ENCODE measurements at places on chromosomes 13 and 19. TPM values are rescaled to one million over a fixed set of nuclear protein-coding genes. Genes with fewer than 3 reads are reported as not detected.

The ATP4A gene
- not detected for polyA plus RNA-seq

- no peak for DNase-seq
Measured at GRCh38 chr19:50705422-50706019, 14.1 kb downstream of the SHANK1 start.

GRCh38 chr19:2977746-2978138 lies 378 bp downstream of the TLE6 start:
- DNase-seq = no peak

The RFPL4A gene
- not detected for polyA plus RNA-seq

The OR4F17 gene
- not detected for polyA plus RNA-seq

DNA sequence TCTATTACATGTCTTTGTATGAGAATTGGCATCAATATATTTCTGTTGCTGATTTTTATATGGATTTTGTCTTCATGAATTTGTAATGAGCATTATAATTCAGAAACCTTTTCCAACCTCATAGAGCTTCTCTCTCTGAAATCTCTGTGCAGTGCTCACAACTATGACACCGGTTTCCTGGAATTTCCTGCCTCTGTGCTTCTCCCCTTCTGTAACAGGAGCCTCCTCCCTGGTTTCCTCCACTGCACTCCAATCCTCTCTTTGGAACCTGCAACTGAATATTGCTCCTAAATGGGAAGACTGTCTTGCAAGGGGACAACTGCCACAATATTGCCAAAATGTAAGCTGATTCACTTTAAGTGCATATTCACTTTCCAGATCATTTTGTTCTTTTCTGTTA lies 1147.9 kb downstream of the UQCRFS1 start:
- no peak for DNase-seq

- DNase-seq = no peak
Measured at GRCh38 chr19:13794398-13794756, 866 bp upstream of the ZSWIM4 start.

The LILRA5 gene
- polyA plus RNA-seq = 0.70 TPM

DNA sequence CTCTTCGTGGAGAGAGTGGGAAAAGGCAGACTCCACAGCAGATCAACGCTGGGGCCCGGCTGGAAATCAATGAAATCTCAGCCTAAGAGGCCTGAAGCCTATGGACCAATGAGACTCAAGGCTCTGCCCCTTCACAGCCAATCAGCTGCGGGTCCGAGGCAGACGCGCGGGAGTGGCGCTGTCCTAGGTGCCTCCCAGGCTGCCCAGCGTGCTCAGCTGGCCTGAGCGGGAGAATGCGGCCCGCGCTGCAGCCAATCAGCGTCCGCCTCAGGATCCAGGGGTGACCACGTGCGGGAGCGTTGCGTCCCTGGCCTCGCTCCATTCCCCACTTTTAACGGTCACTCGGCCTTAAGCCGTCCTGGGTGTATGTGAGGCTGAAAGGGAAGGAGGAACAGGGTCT lies at the start of gene ZBTB32:
ZBTB32 (plus strand) TSS at position 341 of the 400 bp plus-strand sequence. CDS start 10,069 bp downstream, outside the sequence.
- DNase-seq = no peak

DNA sequence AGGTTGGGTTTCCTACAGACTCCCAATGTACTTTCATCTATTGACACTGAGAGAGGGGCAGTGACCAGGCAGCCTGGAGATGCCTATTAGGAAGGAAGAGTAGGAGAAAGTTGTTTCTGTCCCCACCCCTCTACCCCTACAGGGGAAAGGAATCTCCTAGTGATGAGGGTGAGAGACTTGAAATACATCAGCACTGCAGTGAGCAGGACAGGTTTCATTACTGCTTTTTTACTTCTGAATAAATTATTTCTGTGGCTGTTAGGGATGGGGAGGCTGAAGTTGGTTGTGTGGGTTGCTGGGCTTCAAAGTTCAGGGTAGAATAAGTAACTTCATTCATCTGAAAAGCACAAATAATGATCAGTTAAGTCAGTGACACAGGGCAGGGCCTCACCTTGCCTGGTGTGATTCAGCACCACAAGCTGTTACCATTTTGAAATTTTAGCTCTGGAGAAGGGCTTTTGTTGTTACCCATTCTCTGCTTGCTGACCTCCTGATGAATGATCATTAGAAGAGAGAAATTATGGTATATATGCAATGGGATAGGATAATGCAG lies 19.3 kb downstream of the CEACAM1 start:
- DNase-seq = no peak

- DNase-seq = no peak
Measured at GRCh38 chr13:33321686-33322542, 36.4 kb upstream of the STARD13 start.

DNA sequence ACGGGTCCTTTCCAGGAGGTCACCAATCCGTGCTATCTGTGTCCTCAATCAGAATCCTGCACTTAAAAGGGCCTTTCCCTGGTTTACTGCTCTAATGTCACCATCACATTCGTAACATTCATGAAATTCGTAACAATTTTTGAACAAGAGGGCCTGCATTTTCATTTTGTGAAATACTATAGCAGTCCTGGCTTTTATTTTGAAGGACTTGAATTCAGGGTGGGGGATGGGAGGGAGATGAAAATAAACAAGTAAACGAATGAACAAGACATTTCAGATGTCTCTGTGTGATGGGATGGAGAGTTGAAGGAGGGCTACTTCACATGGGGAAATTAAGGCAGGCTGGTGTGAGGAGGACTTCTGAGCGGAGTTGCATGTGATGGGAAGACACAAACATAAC lies 281.0 kb downstream of the TSHZ3 start:
- DNase-seq = no peak

The SPACA4 gene
- polyA plus RNA-seq = not detected

The TMEM221 gene
- 3.1 TPM for polyA plus RNA-seq

- DNase-seq = no peak
Measured at GRCh38 chr13:113356596-113356995, 7.3 kb downstream of the GRTP1 start.

The PSG3 gene
- polyA plus RNA-seq = not detected

The NBEA gene
- 18.6 TPM for polyA plus RNA-seq

The RFC3 gene
- 24.1 TPM for polyA plus RNA-seq

The SGCG gene
- polyA plus RNA-seq = 24.4 TPM

GRCh38 chr13:42906257-42906656 lies 85.8 kb downstream of the EPSTI1 start:
- DNase-seq = no peak

- DNase-seq = no peak
Measured at GRCh38 chr19:40232479-40232878, 6.0 kb upstream of the CCNP start.

- no peak for DNase-seq
Measured at GRCh38 chr13:26658448-26659385, 101.2 kb downstream of the WASF3 start.

DNA sequence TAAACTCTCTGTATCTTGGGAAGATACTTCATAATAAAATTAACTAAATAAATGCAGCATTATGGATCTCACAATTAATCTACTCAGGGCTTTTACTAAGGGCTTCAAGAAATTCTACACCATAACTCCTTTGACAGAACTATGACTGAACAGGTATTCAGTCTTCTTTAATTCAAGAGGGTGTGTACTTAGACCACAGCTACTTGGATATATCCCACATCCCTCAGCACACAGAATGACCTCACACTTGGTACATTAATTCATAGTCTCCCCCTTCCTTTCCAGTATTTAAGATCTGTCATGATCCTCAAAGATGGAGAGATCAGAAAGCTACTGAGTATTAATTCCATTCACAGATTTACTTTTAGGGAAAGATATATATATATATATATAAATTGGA lies 11.6 kb downstream of the DIAPH3 start:
- no peak for DNase-seq

DNA sequence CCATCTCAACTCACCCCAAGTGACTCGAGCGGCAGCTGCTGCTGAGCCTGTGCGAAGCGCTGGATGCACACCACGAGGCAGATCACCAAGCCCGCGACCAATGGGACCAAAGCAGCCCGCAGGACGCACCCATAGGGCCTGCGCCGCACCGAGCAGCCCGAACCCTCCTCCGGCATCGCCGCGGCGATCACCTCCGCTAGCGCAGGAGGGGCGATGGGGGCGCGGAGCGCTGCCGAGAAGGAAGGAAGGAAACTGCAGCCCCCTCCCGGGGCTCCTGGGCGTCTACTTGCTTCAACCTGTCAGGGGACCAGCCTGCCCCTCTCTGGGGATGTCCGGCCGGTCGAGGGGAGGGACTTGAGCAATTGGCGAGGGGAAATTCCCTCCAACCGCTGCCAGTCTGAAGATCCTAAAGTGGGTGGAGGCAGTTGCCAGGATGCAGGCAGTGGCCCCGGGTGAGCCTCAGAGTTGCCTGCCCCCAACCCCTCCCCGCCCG lies at the start of gene CD70:
CD70 (minus strand) TSS at position 324 of the 493 bp plus-strand sequence; CDS start at position 176, 148 bp downstream.
- DNase-seq = no peak

DNA sequence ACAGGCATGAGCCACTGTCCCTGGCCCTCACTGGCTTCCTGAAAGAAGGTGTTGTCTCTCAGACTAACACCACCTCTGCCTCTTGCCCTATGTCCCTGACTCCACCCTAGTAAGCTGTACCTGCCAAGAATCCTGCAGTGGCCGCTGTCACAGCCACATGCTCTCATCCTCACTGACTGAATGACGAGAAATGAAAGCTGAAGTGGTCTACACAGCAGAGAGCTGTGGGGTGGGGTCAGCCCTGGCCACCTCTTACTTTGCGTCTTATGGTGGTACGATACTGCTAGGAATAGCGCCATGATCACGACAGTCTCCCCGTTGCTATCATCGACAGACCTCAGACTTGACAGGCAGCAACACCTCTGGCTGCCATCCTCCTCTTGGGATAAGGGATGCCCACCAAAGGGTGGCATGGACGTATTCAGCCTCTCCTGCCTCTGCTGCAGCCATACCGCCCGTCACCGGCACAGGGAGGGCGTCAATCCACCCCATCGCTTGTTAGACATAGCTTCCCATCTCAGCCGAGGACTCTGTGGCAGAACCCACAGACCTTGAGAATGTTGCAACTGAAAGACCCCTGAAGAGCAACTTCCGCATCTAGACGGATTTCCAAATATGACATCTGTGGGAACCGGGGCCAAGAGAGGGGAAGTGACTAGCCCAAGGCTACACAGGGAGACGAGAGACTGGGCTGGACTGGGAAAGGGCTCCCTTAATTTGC lies 809 bp downstream of the MYO1F start:
- DNase-seq = no peak

DNA sequence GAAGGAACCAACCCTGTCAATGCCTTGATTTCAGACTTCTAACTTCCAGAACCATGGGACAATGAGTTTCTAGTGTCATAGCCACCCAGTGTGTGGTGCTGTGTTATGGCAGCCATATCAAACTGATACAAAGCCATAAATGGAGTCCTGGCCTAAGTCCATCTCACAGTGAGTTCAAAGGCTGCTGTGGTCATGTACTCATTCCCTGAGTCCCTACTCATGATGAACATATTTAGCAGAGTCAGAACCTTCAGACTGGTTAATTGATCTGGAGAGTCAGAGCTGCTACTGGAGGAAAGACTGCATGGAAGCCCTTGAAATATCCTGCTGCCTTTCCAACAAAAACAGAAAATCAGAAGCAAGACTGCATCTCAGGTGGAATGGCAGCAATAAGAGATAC lies 39.2 kb upstream of the CSNK1A1L start:
- DNase-seq = no peak

DNA sequence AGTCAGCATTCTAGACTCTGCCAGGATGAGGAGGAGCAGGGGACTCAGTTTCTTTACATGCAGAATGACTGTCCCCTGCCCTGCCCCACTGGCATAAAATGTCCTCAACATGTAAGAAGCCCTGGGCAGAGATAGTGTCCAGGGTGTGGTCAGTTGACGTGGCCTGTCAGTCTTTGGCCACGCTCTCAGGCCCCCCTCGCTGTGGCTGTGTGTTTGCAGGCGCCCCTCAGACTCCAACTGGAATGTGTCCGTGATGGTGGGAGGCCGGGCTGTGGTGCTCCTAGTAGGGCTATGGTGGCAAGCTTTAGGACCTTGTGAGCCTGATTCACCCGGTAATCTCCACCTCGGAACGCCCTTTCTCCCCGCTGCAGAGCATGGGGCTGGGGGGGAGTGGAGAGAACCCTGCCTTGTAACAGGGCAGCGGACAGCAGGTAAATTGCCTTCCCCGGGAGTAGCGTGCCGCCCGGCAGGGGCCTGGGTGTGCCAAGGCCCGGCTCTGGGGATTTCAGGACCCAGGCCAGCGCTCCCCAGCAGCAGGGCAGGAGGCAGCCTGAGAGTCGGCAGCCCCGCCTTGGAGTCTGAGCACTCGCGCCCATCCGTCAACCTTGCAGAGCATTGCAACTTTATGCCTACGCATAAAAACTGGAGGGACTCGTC lies 62.3 kb downstream of the CHST8 start:
- peak; percentile 64 for DNase-seq

DNA sequence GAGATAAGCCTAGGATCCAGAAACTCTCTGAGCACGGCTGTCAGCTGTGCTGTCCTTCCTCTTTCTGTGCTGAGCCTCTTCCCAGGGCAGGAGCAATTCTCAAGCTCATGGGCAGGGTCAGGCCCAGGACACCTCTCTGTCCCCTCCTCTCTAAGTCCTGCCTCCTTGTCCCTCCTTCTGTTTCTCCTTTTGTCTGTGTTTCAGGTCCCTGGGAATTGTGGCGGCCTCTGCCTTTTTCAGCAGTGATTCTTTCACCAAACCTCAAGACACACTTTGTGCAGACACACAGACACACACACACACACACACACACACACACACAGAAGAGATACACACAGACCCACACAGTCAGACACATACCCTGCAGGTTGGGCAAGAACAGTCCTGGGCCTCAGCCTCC lies at the start of gene PSG1:
PSG1 (minus strand) TSS at position 101 of the 400 bp plus-strand sequence. CDS start 132 bp downstream, outside the sequence.
- DNase-seq = no peak

- DNase-seq = no peak
Measured at GRCh38 chr13:109500146-109500773, 286.1 kb downstream of the IRS2 start.

- DNase-seq = no peak
Measured at GRCh38 chr19:52567921-52568320, 2.2 kb upstream of the ZNF701 start.

The FCAR gene
- 0.23 TPM for polyA plus RNA-seq

DNA sequence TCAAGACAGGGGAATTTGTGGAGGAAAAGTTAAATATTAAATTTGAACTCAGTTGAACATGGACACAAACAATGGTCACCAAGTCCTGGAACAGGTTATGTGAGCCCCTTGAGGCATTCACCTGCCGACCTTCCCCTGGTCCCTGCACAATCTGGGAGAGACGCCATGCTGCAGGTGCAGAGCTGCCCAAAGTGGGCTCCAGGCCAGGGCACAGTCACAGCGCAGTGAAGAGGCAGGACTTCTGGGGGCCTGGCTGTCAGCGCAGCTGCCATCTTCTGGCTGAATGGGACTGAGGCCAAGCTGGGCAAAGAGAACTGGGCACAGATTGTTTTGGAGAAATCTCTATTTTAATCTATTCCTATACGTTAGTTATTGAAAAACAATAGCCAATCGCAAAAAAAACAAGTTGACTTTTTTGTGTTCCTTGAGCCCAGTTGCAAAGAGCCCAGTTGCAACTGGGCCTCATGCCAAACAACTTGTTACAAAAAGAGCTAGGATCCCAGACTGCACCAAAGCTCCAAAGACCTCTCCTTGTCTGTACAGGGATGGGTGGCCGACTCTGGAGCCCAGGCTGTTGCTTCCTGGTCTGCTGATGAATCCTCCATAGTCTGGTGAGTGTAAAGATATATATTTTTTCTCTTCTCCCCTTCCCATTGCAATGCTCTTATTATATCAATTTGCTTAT lies 1.2 kb upstream of the ZNF626 start:
- DNase-seq = no peak

GRCh38 chr19:42501733-42502132 lies 26.5 kb downstream of the CEACAM1 start:
- no peak for DNase-seq
